ENCODE measurements at places on chromosomes 16 and 17.

DNA sequence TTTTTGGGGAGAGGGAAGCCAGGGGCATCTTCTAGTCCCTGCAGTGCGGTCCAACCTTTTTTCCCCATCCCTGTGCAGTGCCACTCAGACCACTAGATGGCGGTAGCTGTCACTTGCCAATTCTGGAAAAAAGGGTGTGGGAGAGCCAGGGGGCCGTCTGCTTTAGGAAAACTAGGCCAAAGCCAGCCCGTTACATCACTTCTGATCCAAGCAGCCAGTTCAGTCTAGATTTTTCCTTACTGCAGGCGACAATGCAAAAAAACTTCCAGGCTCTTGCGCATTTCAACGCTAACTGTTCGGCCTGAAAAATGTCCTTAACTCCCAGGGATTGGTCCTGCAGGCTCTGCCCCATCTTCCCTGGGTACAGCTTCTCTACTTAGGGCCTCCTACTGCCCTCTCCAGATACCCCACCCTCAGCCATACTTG is 69.2 kb upstream of the CES5A start:
- DNase-seq = peak; percentile 75

DNA sequence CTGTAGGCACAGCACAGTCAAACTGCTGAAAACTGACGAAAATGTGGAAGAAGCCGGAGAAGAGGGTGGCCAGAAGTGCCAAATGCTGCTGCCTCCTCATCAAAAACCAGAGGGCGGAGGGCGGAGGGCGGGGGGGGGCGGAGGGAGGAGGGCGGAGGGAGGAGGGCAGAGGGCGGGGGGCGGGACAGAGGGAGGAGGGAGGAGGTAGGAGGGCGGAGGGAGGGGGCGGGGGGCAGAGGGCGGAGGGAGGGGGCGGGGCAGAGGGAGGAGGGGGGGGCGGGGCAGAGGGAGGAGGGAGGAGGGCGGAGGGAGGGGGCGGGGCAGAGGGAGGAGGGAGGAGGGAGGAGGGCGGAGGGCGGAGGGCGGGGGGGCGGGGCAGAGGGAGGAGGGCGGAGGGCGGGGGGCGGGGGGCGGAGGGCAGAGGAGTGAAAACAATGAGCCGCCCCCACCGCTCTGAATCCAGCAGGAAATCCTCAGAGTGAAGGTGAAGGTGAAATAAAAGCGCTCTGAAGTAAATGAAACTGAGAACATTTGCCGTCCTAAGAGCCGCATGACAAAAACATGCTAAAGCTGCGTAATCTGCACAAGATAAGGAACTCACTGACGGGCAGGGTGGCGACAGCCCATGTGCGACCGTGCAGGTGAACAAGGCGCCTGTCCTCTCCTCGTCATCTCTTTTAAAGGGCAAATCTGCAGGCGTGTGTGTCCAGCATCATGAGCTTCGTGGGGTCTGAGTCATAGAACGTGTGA is 22.6 kb upstream of the CBFA2T3 start:
- no peak for DNase-seq

DNA sequence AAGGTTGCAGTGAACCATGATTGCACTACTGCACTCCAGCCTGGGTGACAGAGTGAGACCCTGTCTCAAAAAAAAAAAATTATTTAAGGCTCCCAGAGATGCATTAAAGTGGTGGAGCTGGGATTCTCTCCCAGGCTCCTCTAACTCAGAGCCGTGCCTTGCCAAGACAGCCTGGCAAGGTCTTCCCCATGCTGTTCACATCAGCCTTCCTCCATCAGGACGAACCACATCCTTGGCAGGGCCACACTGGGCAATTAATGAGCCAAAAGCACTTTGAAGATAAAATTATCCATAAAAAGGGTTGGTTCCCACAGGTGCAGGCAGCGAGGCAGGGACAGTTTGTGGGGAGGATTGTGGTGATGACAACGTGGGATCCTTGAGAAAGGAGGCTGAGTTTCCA is 19.8 kb upstream of the BBS2 start:
- DNase-seq = no peak

- no peak for DNase-seq
These were observed 10.2 kb downstream of the DPEP1 start for GRCh38 chr16:89623511-89624261.

- peak; percentile 39 for DNase-seq
These were observed 80.0 kb upstream of the NKD1 start for GRCh38 chr16:50467943-50468748.

- DNase-seq = no peak
These were observed 2.4 kb downstream of the CCL18 start for GRCh38 chr17:36066365-36066985.

DNA sequence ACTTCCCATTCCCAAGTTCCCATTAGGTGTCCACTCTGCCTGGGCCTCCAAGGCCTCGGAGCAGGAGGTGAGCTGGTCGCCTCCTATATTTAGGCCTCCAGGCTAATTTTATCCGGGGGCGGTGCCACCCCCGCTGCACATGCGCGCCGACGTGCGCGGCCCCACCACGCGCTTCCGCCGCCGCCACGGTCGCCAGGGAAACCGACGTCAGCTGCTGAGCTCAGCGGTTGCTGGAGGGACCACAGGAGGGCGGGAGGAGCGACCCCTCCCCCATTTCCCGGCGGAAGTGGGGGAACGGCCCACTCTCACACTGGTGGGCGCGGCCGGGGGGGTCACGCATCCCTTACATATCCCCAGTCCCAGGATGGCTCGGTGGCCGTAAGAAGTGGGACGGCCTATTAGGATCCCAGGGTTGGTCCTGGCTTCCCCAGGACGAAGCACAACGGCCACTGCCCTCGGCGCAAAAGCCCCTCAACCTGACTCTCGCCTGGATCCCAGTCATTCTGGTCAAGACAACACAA is 1.0 kb downstream of the PER1 start:
- DNase-seq = no peak

- DNase-seq = no peak
These were observed 663 bp downstream of the CYB5D1 start for GRCh38 chr17:7858522-7858810.

DNA sequence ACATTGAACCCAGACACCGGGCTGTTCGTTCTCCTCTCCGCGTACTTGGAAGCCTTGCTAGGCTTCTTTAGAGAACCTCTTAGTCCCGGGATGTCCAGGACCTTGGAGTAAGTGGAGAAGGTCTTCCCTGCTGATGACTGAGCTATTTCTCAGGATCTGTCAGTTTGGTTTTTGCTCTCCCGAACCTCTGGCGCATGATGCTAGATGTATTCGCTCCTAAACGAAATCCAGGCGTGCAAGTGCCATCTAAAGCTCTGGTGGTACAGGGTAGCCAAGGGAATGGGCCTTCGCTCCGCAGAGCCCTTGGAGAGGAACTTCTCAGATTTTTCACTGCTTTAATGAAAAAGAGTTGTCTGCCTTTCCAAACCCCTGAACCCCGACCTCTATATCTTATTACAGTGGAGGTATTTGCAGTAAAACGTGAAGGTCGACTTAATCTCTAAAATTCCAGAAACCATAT is 547 bp downstream of the VMP1 start:
- no peak for DNase-seq

- DNase-seq = no peak
These were observed 12.4 kb downstream of the ZSCAN10 start for GRCh38 chr16:3086596-3087242.

DNA sequence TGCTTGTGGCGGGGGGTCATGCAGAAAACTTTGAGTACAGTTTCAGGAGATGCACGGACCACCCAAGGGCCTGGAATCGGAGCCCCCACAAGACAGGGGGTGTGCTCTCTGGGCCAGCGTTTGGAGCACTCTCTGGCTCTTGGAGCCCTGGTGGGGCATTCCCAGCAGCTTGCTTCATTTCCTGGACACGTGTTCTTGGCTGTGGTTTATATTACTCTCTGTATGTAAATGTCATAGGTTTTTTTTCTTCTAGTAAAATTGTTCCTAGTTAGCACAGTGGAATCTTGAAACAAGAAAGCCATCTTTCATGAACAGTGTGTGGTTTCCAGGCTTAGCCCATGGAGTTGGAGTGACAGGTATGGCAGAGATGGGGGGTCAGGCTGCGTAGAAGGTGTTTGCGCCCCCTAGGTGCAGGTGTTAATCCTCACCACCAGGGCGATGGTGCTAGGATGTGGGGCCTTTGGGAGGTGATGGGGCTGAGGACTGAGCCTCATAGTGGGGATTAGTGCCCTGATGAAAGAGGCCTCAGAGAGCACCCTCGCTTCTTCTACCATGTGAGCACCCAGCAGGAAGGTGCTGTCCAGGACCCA is 79.8 kb downstream of the JPH3 start:
- DNase-seq = no peak

- no peak for DNase-seq
These were observed 6.7 kb upstream of the KRT31 start for GRCh38 chr17:41404024-41404671.

GRCh38 chr16:82960918-82961317 is 334.1 kb downstream of the CDH13 start:
- no peak for DNase-seq

DNA sequence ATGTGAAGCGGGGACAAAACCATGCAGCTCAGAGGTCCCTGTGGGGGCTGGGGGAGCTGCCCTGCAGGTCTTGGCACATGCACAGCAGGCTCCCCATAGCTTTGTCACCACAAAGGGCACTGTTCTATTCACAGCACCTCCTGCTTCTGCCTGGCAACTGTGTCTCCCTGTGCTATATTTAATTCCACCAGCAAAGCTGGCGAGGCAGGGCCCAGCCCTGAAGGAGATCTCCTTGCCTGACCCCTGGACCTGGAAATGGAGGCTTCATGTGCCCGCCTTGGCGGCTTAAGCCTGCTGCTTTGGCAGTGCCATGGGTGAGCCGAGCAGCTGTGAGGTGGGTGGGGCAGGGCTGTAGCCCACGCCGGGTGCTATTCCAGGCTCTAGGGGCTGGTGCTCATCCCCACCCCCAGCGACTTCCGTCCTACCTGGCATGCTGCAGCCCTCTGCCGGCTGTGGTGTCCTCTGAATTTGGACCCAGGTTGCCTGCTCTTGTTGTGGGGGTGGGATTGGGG is 6.8 kb downstream of the LDHD start:
- no peak for DNase-seq

DNA sequence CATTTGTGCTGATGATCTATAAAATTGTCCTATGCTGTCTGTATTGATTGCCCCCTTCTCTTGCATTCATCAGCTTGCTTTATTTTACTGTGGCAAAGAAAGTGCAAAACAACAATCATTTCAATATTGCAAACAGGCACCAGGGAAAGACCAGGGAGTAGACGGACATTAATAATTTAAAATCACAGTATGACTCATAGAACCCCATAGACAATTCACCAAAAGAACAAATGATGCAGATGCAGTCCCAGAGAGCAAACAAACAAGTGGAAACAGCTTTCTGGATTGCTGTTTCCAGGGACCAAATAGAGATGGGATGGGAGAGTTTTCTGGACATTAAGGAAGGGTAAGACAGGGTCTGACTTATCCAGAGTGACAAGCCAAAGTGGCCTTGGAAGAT is 70.1 kb downstream of the ABCC12 start:
- DNase-seq = no peak

DNA sequence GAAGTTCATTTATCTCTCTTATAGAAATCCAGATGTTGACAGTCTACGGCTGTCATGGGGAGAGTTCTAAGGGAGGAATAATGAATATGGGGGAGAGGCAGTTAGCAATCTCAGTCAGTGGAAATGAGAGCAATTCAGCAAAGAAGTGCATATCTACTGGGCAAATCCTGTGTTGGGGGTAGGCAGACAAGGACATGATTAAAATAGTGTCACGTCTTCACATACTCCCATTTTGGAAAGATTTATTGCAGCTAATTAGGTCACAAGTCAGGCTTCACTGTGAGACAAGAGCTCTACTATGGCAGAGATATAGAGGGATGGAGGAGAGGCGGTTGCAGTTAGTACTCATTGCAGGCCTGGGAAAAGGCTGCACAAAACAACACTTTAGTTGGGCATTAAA is 29.8 kb downstream of the LRRC36 start:
- no peak for DNase-seq

DNA sequence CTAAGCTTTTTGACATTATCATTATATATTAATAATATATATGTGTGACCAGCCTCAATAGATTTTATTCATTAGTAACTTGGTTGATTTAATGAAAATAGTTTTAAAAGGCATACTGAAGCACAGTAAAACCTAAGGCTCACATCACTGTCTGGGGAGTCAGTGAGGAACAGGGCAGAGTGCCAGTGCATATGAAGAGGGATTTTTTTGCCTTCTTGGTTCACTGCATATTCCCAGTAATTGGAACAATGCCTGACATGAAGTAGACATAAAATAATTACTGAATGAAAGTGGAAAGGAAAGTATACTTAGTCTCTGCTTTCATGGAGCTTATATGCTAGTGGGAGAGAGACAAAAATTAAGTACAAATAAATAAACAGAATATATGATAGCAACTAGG is 81.1 kb downstream of the FTO start:
- peak; percentile 2 for DNase-seq

DNA sequence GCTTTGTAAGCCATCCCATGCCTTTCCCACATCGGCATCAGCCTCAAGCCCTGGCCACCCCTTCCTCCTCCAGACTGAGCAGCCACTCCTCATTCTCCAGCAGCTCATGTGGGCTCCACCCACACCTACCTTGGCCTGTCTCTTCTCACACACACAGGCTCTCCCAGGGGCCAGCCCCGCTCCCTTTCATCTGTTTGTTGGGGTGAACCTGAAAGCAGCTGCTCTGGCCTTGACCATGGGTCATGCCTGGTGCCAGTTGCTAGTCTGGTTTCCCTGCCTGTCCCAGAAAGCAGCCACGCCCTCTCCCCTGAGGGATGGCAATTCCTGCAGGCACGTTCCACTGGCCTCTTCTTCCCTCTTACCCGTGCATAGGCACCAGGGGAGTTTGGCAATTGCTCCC is 11.4 kb upstream of the TMEM238L start:
- no peak for DNase-seq

GRCh38 chr16:76441391-76441790 is 164.2 kb downstream of the CNTNAP4 start:
- DNase-seq = no peak

DNA sequence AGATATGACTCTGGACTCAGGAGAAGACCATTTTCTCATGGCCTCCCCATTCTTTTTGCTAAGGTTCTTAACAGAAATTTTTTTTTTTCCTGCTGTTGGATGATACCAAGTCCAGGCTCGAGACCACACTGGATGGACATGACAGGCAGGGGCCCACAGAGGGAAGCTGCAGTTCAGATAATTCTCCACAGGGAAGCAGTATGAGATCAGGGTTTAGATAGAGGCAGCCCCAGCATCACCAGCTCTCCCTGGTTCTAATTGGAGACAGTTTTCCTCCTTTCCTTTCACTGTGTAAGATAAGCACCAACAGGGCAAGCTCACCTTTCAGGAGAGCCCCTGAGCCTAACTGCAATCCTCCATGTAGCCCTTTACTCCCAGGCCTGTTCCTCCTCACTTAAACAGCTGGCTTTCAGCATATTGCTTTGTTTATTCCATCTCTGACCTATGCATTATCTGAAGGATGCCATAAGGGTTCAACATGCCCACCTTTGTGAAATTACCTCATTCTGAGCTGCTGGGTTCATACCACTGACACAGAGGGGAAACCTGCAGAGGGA is 108.1 kb downstream of the SNX11 start:
- DNase-seq = peak; percentile 19

DNA sequence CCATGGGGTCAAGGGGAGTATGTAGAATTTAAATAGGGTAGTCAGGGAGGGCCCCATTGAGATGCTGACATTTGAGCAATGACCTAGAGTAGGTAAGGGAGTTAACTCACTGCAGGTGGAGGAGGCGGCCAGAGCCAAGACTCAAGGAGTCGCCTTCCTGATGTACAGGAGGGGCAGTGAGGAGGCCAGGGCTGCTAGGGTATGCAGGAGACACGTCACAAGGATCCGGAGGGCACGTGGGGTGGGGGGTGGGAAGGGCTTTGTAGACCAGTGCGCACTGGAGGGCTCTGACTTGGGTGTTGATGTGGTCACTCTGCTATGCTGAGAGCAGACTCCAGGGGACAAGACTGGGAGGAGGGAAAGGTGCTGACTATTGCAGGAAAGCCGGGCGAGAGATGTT is 37.5 kb downstream of the SPECC1 start:
- DNase-seq = no peak
